Activated CD4-positive, alpha-beta T cell treated with anti-CD3 and anti-CD28 coated beads, Interleukin-2, amount 10 ng/mL, durations not matched to agents 7 days and 5 days (primary cell): ENCODE measurements at places on chromosomes 7 and 10. TPM values are rescaled to one million over a fixed set of nuclear protein-coding genes. Genes with fewer than 3 reads are reported as not detected.

GRCh38 chr7:18429547-18429946 lies 66.0 kb upstream of the HDAC9 start:
- no peak for DNase-seq

DNA sequence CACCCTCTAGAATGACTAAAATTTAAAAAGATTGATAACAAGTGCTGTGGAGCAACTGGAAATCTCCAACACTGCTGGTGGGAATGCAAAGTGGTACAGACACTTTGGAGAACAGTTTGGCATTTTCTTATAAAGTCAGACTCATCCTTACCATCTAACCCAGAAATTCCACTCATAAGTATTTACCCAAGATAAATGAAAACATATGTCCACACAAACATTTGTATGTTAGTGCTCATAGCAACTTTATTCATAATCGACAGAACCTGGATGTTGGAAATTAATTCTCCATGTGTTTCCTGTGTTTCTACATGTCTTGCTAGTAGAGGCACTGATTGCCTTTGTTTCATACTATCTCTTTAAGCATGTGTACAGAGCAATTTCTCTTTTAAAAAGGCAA lies 282.4 kb downstream of the AHR start:
- DNase-seq, result no peak

DNA sequence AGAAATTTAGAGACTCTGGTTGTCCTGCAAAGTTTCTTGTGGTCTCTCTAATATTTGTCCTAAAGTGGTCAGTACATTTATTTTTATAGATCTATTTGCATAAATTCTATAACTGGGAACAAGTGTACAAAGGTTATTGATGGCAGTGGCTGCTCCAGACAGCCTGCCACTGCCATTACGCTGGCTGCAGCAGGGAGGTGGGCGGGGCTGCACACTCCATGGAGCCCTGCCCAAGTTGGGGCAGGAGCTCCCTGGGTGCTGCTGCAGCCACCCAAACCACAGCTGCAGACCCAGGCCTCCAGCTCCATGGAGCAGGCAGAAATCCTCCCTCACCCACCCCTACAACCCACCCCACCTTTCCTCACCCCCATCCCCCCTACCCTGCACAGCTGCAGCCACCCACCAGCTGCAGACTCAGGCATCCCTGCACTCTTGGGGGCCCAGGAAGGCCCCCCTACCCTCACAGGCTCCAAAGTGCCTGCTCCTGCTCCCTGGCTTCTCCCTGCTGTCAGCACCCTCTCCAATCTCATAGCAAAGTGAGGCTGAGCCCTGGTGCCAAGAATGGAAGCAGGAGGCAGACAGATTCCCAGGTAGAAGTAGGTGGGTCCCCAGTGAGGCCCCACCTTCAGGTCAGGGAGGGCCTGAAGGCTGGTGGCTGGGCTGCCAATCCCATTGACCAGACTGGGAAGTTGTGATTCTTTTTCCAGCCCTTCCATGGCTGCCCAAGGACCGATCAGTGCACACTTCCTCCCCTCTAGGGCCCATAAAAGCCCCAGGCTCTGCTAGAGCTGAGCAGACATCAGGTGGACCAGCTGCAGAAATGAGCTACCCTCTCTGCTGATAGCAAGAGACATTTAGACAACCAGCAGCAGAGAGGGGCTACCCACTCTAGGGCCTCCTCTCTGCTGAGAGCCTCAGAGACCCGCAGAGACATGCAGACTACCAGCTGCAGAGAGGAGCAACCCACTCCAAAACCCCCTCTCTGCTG lies 4.8 kb upstream of the CYP3A43 start:
- no peak for DNase-seq

GRCh38 chr7:50358041-50358705 lies 53.7 kb downstream of the IKZF1 start:
- no peak for DNase-seq

CUBN gene
- 2.4 TPM for total RNA-seq

OIT3 gene
- total RNA-seq, result not detected
